Fibroblast of skin of left quadriceps (primary cell): ENCODE measurements at places on chromosomes 5 and 9.

DNA sequence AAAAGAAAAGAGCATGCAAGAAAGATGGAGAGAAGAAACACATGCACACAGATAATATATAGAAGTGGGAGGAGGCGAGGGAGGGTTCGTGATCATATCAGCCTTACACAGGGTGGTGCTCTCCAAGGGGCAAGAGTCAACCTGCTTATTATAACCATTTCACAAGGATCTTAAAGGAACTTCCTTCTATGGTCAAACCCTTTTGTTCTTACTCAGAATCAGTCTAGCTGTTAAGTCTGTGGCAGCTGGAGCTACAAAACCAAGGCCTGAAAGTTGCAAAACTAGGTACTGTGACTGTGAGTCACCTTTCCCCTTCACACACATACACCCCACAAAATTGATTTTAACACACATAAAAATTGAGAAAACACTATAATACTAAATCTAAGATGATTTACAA lies 18.5 kb upstream of the ERMP1 start:
- no peak for DNase-seq

DNA sequence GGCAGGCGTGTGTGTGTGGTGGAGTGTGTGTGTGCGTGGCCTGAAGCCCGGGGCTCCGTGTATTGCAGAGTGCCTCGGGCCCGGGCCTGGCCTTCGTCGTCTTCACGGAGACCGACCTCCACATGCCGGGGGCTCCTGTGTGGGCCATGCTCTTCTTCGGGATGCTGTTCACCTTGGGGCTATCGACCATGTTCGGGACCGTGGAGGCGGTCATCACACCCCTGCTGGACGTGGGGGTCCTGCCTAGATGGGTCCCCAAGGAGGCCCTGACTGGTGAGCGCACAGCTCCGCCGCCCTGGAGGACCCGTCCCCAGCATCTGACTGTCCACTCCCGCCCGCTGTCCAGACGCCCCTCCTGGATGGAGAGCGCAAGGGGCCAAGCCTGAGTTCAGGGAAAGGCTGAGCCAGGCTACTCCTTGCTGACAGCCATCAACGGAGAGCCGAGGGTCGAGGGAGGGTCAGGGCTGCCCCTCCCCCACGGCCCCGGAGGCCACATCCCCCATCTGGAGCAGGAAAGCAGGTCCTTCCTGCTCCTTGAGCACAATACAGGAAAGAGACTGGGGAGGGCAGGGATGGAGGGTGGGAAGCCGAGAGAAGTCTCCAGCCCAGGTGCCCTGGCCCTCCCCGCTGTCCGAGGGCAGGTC lies 18.4 kb downstream of the SLC6A18 start:
- DNase-seq, result no peak

GRCh38 chr5:123472150-123472924 lies 39.6 kb upstream of the CSNK1G3 start:
- no peak for DNase-seq

GRCh38 chr5:179267671-179268083 lies 77.6 kb downstream of the ADAMTS2 start:
- no peak for DNase-seq

- no peak for DNase-seq
Observed at GRCh38 chr5:169071-169727, 22.1 kb upstream of the LRRC14B start.
